ENCODE measurements at places on chromosomes 4 and X. TPM values are rescaled to one million over a fixed set of nuclear protein-coding genes. Genes with fewer than 3 reads are reported as not detected.

The DUX4 gene
- total RNA-seq, result not detected

The P2RY8 gene
- total RNA-seq, result not detected

The MAB21L2 gene
- 0.66 TPM for total RNA-seq

The EVC2 gene
- 12.7 TPM for total RNA-seq

The SCML2 gene
- total RNA-seq, result 1.7 TPM

The RGN gene
- total RNA-seq, result 5.2 TPM

The STS gene
- total RNA-seq, result 7.6 TPM

The USP17L18 gene
- total RNA-seq, result not detected

The ATP2B3 gene
- not detected for total RNA-seq

The HSFX2 gene
- total RNA-seq, result not detected

Measured in smooth muscle cell of trachea (primary cell).